ENCODE measurements at places on chromosomes 1 and 21. TPM values are rescaled to one million over a fixed set of nuclear protein-coding genes. Genes with fewer than 3 reads are reported as not detected.

DNA sequence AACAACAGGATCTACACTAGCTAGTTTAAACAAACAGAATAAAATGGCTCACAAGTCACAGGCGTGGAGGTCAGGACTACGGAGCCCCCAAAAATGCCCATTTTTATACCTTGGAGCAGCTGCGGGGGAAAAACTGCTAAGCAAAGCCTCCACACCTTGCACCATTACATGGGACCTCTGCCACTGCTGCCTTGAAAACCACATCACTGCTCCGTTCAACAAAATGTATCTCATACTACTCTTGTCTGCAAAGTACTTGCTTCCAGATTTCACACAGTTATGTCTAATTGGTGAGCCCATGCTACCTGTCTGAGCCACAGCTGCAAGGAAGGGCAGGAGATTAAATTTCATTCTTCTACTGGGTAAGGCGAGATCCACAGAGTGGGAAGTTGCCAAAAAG is 24.4 kb downstream of the MRPL39 start:
- no peak for DNase-seq

GRCh38 chr1:28111157-28111556 is 22.7 kb upstream of the EYA3 start:
- DNase-seq = peak; percentile 65

Gene CAMTA1
- 45.4 TPM for polyA plus RNA-seq

DNA sequence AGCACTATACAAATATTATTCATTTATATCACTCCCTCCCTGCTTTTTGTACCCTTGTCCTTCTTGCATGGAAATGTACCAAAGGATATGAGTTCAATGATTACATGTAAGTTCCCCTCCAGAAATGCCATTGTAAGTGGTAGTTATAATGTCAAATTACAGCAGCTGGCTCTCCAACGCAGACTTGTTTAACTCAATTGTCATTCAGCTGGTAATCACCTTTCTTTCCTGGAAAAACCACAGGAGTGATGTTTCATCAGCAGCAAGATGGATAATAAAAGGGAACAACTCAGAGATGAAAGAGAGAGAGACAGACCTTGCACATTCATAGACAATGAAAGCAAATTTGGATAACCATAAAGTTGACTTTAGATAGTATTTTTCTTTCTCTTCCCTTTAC is 578.6 kb upstream of the PBX1 start:
- no peak for DNase-seq

DNA sequence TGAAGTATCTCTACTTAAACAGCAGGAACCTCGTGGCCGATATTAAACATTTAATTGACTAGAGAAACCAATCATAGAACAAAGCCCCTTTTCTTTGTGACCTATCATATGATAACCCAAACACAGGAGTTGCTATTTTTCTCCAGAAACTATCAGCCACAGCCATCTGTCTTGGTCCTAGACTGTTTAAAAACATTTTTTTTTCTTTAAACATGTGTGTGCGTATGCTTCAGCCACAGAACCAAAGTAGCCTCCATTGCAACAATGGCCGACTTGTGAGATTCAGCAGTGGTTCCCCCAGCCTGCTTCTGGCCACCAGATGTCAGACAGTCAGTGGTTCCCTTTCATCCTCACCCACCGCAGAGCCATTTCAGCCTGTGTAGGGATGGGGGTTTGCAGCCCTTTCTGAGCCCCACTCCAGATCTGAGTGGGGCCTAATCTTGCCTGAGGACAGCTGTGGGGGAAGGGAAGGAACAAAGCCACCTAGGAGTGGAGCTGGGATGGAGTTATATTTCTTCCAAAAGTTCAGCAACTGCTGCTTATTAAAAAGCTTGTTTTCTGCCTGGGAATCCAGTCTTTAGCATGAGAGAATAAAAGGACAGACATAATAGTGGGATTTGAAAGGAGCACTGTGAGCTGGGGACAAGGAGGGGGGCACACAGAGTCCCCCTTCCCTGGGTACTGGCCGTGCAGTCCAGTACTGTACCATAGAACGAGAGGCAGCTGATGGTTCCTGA is 11.7 kb upstream of the IGSF3 start:
- no peak for DNase-seq

DNA sequence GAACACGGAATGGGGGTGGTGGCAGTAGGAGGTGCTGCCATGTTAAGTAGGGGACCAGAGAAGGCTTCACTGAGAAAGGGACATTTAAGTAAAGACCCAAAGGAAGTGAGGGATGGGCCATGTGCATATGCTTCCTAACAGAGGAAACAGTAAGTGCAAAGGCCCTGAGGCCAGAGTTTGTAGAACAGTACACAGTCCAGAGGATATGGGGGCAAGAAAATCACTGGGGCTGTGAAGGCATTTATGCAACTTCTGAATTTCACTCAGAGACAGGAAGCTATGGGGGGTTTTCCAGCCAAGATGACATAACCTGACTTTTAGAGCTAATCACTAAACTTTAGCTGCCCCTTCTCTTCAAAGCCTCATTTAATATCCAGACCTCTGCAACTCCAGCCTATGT is 202.5 kb upstream of the EDN2 start:
- no peak for DNase-seq

DNA sequence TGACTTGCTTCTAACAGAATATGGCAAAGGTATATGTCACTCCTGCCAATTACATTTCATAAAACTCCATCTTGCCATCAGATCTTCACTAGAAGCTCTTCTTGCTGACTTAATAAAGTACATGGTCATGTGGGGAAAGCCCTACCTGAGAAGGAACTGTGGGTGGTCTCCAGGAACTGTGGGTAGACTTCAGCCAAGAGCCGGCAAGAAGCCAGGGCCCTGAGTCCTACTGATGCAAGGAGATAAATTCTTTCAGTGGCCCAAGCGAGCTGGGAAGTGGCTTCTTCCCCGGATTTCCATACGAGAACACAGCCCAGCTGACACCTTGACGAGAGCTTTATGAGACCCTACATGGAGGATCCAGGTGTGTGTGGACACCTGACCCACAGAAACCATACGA is 228.7 kb downstream of the SMYD3 start:
- DNase-seq = no peak

Gene CLEC20A
- not detected for polyA plus RNA-seq

Gene KCNJ9
- 0.04 TPM for polyA plus RNA-seq

Gene FALEC
- 1.6 TPM for polyA plus RNA-seq

Gene CR1L
- polyA plus RNA-seq = 0.34 TPM

GRCh38 chr1:226688056-226688748 is 50.9 kb downstream of the ITPKB start:
- DNase-seq = peak; percentile 66

DNA sequence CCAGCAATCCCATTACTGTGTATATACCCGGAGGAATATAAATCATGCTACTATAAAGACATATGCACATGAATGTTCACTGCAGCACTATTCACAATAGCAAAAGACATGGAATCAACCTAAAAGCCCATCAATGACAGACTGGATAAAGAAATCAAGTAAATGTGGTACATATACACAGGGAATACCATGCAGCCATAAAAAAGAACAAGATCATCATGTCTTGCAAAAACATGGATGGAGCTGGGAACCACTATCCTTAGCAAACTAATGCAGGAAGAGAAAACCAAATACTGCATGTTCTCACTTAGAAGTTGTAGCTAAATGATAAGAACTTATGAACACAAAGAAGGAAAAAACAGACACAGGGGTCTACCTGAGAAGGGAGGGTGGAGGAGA is 6.4 kb upstream of the ANGPTL3 start:
- DNase-seq = no peak

DNA sequence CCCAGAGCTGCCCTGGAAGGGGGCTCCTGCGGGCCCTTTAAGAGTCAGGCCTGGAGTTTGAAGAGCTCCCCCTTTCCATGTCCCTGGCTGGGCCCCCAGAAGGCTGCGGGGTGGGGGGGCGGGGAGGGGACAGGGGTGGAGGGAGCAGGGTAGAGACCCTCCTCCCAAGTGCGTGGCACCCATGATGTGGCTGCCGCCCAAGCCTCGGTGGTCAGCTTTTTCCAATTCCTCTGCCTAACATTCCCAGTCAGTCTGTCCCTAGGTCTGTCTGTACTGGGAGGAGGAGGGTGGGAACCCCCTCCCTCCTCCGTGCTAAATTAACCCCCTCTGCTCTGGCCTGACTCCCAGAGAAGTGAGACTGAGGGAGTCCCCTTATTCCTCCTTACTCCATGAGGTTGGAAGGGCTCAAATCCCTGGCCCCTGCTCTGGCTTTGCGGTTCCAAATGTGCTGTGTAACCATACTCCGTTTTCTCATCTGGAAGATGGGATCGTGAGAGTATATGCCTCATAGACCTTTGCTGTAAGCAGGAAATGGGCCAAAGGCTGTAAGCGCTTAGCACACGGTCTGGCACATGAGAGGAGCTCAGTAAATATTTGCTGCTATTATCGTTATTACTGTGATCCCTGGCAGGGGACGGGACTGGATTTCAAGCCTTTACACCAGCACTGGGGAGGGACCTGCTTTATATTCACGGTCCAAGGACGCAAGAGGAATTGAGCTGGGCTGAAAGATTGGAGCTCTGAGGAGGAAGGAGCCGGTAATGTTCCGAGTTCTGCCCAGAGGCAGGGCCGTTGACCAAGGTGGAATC is 658 bp upstream of the COL16A1 start:
- peak; percentile 95 for DNase-seq

DNA sequence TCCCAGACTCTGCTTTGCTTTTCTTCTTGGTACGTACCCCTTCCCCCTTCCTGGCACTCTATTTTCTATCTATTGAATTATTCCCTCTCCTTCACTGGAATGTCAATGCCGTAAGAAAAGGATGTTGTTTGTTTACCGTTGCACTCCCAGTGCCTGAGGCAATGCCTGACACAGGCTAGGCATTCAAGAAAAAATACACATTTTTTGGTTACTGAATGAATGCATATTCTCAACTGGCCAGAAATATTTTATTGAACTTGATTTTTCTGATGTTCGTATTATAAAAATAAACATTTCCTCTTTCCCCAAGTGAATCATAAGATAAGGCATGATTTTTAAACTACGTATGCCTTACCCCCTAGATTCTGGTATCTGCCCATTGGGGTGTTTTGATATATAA is 41.2 kb downstream of the GNG12 start:
- no peak for DNase-seq

Gene BGLAP
- polyA plus RNA-seq = 1.6 TPM

Gene ACOT11
- 10.1 TPM for polyA plus RNA-seq

DNA sequence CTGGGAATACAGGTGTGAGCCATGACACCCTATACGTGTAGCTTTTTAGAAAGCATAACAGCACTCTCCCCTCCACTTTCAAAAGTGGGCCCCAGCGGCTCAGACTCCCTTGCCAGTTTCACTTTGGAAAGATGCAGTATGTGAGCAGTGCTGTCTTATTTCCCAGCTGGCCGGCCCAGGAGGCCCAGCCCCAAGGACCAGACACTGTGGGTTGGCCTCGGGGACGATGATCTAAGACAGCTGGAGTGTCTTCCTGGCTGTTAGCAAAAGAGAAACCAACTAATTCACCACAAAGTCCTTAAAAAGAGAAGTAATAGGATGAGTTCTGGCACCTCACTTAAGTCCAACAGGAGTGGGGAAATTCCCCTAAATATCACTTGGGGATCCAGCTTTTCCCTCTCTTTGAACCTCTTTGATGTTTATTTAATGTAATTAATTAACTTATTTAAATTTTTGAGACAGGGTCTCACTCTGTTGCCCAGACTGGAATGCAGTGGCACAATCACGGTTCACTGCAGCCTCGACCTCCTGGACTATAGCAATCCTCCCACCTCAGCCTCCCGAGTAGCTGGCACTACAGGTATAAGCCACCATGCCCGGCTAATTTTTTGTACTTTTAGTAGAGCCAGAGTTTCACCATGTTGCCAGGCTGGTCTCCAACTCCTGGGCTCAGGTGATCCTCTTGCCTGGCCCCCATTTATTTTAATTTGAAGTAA is 17.6 kb upstream of the CLIC4 start:
- DNase-seq = peak; percentile 80

GRCh38 chr1:114328361-114328904 is 174.8 kb upstream of the SYT6 start:
- DNase-seq = no peak

Gene LENEP
- 0.39 TPM for polyA plus RNA-seq

DNA sequence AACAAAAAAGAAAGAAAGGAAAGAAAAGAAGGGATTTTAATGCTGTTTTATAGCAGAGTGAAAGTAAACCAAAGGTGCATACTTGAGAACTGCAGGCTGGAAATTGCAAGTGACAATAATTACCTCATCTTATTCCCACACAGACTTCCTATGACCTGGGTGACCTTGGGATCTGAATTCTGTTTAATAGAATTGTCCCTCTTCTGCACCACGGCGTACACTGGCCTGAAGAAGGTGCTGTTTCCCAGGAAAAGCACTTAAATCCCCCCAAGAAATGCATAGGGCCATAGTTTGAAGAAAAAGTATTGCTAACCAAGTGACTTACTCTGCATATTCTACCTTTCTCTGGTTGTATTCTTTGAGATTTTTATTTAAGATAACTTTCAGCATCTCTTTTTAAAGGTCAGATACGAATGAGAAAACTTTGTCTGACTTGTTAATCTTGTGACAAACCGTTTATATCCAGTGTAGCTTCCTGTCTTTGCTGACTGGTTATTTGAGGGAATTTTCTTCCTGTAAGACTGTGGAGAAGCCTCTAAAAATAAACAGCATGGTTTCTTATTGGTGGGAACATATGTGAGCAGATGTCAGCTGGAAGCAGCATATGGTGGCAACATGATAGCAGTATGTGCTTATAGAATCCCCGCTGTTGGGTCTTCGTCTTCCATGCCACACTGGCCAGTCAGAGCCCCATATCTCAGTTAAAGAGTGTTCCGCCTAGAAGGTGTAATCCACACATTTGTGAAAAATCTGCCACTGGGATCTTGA is 16.3 kb downstream of the TGFB2 start:
- peak; percentile 71 for DNase-seq

Gene PHTF1
- 11.1 TPM for polyA plus RNA-seq

GRCh38 chr1:12173631-12174121 is 6.9 kb downstream of the TNFRSF1B start:
- peak; percentile 69 for DNase-seq

- no peak for DNase-seq
These were observed 87.8 kb downstream of the TRIM11 start for GRCh38 chr1:228318823-228319241.

- DNase-seq = peak; percentile 65
These were observed 2.2 kb downstream of the ANGPTL1 start for GRCh38 chr1:178868706-178869105.

- DNase-seq = peak; percentile 70
These were observed 453 bp downstream of the DRAM2 start for GRCh38 chr1:111139324-111139955.

GRCh38 chr1:226738995-226739695 is at the start of gene ITPKB:
TSS of gene ITPKB (minus strand) at chr1:226739282. CDS start at chr1:226737458, 1,824 bp downstream.
- DNase-seq = peak; percentile 96

- no peak for DNase-seq
These were observed 3.7 kb downstream of the TARBP1 start for GRCh38 chr1:234475167-234475793.

- no peak for DNase-seq
These were observed 8.0 kb downstream of the CSF1 start for GRCh38 chr1:109918671-109919070.

- no peak for DNase-seq
These were observed 83.2 kb downstream of the TRIM11 start for GRCh38 chr1:228323401-228323800.

Gene ANXA9
- 2.1 TPM for polyA plus RNA-seq

Gene CD34
- 174 TPM for polyA plus RNA-seq

Gene TLCD4
- 10.3 TPM for polyA plus RNA-seq

Data from muscle of leg (tissue), 16 donors.